ENCODE measurements at places on chromosomes 7 and 10.

GRCh38 chr10:61406242-61406641, 46.9 kb downstream of the TMEM26 start:
- DNase-seq, result no peak

DNA sequence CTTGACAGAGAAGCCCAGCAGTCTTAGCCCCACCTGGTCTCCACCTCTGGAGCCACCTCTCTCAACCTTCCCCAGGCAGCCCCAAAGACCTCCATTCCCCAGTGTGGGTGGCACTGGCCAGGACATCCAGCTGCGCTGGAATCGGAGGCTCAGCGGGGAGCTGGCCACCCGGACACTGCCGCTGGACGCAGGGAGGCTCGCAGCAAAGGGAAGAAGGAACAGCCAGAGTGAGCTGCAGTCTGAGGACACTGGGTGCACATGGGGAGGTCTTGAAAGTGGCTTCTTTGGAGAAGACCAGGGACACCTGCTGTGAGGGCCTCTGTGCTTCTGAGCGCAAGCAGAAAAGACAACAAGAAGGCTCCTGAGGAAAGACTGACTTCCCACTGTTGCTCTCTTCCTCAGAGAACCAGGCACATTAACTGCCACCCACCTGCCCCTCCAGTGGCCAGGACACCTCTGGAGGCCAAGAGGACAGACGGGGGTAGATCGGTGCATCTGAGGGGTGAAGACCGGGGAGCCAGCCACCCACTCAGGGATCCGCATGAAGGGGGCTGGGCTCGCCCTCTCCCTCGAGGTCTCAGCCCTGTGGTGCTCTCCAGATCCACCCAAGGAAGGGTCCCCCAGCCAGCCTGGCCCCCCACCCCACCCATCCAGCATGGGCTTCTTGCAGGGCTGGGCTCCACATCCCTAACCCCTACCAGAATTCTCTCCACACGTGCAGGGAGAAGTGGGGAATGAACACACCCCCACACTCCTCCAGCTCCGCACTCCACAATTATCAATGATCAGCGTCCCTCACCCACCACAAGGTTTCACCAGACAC, 1.8 kb downstream of the CAMK2B start:
- no peak for DNase-seq

GRCh38 chr7:16609842-16610450, 35.6 kb downstream of the ANKMY2 start:
- DNase-seq, result no peak

GRCh38 chr10:114142018-114142417, 32.0 kb downstream of the CCDC186 start:
- DNase-seq, result no peak

- DNase-seq, result no peak
Measured at GRCh38 chr7:70665997-70666396, 465.9 kb upstream of the GALNT17 start.

GRCh38 chr7:54629771-54630170, 87.6 kb downstream of the VSTM2A start:
- DNase-seq, result no peak

DNA sequence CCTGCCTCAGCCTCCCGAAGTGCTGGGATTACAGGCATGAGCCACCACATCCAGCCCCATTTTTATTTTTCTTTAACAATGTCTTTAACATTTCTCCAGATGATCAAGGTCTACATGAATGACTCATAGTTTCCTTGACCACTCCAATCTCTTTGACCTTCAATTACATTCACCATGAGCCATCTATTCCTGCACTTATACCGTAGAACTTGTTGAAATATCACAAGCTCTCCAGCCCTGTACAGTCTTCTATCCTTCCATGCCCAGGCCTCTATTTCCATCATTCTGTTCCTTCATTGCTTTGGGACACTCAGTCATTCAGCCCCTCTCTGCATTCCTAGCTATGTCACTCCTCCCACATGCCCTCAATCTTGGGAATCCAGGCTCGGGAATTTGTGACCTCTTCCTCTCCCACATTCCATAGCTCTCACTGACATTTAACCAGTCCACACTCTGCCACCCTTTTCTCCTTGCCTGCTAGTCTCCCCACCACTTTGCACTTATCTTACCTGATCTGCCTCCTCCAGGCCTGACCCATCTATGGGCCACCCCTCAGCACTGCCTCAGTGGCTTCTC, 151.8 kb upstream of the STK17A start:
- peak; percentile 5 for DNase-seq

DNA sequence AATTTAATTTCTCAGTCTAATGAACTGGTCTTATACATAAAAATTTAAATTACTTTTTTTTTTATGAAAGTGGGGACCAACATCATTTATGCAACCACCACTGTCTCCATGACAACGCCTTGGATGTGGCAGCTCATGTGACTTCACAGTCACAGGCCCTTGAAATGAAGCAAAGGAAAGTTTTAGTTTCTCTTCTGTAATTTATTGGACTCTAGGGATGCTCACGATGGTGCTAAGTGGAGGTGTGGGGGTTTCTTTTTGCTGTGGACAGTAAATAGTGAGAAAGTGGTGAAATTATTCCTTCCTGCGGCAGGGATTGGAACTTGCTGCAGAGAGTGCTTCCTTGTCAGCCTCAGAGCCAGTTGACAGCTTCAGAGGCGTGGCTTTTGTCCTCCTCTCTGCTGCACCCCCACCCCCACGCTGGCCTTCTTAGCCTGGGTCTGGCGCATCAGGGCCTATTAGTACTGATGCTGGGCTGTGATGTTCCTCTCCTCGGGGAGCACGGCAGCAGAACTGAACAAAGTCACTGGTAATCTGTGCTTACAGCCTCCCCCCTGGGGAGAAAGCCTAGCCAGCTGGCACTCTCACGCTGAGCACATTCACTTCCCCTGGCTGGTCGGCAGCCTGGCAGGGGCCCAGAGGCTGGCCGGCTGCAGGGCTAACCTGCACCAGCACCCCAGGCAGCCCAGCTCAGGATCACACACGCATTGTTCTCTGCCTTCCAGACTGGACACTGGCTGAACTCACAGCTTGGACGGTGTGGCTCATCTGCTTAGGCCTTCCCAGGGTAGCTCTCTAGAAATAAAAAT, 517.5 kb upstream of the GALNT17 start:
- no peak for DNase-seq

GRCh38 chr7:51316666-51317581, at the start of gene COBL:
COBL (minus strand) TSS chr7:51316809; CDS start chr7:51316633, 176 bp downstream.
- DNase-seq, result peak; percentile 29

GRCh38 chr7:22651534-22652243, 75.3 kb upstream of the IL6 start:
- peak; percentile 94 for DNase-seq

GRCh38 chr10:8035641-8036470, 18.6 kb upstream of the GATA3 start:
- no peak for DNase-seq

DNA sequence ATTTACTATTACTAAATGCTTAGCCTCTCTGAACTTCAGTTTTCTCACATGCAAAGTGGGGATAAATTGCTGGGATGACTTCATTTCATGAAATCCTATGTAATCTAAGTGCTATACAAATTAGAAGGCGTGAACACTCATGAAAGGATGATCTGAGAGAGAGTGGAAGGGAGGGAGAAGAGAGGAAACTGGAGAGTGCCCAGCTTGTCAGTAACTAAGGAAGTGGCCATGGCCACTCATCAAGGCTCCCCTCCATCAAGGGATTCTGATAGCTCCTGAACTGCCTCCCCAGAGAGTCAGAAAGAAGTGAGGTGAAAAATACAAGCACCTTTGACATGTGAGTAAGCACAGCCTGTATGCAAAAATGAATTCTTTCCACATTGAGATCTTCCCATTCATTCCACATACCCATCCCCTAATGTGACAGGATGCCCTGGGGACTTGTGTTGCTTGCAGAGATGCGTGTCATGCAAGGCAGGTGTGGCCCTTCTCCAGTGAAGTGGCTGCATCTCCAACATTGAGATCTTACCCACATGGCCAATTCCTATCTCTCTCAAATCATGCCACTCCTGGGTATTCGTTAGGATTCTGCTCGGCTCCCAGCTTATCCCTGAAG, 76.5 kb upstream of the ITPRID1 start:
- DNase-seq, result no peak

DNA sequence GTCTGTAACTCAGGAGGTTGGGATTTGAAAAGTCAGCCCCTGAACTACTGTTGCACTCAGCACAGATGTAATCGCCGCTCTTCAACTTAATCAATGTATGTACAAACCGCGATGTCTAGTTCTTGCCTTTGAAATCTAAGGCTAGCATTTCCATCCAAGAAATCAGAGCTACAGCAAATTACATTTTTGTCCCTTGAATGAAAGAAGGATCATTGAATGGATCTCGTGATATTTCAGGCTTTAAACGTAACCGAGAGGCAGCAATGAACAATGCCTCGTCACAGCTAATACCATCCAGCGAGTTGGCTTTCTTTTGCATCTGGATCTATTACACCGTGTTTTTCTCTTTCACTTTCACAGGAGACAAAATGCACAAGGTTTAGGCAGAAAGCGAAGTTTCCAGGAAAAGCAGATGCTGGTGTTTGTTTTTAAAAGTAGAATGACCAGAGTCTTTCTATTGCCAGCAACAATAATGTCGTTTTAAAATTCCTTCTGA, 5.5 kb downstream of the SKIDA1 start:
- DNase-seq, result peak; percentile 80

DNA sequence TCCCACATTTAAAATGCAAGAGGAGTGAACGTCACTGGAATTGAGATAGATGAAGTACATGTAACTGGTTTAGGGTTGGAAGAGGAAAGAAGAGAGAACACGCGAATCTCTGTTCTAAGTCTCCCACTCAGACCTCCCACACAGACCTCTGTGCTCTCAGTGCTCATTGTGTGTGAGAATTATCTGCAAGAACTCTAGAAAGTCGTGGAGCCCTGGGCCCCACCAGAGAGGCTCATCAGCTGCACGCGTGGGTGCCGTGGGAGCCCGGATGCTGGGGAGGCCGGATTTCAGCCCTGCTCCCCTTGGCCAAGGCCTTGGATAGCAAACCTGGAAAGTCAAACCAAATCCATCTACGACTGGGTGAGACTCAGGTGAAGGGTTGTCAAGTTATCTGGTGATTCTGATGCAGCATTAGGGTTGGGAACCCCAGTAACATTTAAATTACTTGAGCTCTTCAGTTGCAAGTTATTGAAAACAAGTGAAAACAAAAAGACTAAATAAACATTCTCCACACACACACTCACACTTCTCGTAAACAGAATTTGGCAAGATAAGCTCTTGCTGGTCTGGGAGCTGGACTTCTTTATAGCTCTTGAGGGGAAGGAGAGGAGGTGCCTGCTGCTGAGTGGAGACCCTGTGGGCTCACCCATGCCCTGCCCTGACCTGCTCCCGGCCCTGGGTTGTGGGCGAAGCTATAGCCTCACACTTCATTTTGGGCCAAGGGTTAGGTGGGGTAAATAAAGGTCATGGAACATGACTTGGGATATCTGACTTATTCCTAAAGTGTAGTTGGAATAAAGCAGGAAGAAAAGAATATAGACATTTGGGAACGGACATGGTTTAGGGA, 250.3 kb downstream of the ADARB2 start:
- DNase-seq, result no peak

DNA sequence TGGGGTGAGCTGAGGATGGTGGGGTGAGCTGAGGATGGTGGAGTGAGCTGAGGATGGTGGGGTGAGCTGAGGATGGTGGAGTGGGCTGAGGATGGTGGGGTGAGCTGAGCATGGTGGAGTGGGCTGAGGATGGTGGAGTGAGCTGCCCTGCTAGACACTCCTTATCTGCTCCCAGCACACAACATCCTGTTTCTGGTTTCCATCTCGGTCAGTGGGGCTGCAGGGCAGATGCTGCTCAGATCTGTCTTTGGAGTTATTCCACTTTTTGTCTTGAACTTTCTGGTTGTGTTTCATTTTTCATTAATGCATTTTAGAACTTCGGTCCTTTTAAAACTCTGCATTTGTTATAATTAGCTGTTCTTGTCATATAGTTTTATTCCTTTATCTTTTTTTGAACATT, 67.9 kb upstream of the ANTXRL start:
- DNase-seq, result no peak

- DNase-seq, result no peak
Measured at GRCh38 chr10:6225263-6225814, 22.6 kb downstream of the PFKFB3 start.

GRCh38 chr10:22003964-22004281, 393 bp upstream of the DNAJC1 start:
- DNase-seq, result no peak

DNA sequence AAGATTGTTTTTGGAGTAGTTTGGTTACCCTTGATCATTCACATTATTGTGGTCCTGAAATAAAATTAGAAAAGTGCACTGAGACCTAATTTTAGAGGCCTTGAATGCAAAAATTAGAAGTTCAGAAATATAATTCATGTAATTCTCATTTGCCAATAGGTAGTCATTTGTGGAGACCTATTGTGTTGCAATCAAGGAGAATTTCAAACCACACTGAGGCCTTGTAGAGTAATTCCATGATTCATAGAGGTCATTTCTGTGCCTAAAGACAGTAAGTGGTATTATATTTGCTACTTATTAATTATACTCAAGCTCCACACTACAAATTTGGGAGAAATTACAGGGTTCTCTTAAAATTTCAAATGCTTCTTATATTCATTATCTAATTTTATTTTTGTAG, 946.8 kb upstream of the POT1 start:
- no peak for DNase-seq

DNA sequence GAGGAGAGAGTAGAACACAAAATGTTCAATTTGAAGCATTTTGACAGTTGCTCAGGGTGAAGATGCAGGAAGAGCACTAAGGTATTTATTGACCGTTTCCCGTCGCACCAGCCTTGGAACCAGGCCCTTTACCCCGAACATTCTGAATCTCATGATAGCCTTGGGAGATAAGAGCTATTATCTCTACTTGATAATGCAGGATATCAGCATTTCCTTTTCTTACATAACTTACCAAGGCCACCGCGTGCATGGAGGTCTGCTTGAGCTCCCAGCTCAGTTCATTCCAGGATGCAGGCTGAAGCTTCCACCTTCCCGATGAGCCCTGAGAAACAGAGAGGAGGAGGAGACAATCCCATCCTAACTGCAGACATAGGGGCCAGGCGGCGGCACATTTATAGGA, 324.2 kb upstream of the COBL start:
- DNase-seq, result no peak

DNA sequence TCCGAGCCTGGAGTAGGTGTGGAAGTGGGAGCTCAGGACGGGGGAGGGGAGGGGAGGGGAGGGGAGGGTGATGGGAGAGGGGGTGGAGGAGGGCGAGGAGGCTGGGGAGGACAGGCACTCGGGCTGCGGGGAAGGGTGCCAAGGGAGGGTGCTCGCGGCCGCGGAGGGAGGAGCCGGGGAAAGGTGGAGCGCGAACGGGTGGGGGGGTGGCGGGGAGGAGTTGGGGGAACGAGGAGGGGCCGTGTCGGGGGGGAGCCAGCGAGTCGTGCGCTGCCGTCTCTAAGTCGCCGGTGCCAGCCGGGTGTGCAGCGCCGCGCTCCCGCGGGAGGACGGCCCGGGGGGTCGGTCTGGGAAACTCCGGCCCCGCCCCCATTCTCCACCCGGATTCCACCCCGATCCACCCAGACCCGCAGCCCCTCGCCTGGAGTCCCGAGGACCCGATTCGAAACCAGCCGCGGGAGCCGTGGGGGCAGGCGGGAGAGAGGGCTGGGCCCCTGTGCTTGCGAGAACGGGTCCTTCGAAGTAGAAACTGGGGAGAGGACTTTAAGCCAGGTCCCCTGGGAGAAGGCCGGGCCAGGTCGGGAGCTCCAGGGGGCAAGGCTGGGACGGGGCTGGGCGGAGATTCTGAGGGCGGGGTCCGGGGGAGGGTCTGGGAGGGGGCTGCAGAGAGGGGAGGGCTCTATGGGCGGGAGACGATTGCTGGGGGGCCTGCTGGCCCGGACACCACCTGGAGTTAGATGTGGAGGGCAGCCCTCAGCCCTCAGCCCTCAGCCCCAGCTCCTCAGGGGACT, at the start of gene ZNF467:
Gene ZNF467, minus strand, starts transcription at position 143 of the 791 bp plus-strand sequence. CDS start 2,556 bp downstream, outside the sequence.
- peak; percentile 46 for DNase-seq

- no peak for DNase-seq
Measured at GRCh38 chr10:130453036-130453720, 317.0 kb downstream of the GLRX3 start.

Data from lung microvascular endothelial cell (primary cell).